ENCODE measurements at places on chromosomes 11 and 22. TPM values are rescaled to one million over a fixed set of nuclear protein-coding genes. Genes with fewer than 3 reads are reported as not detected.

The C11orf54 gene
- 11.7 TPM for total RNA-seq

The OR5P2 gene
- total RNA-seq = not detected

The SVIP gene
- total RNA-seq = 13.8 TPM

The PNPLA5 gene
- not detected for total RNA-seq

The DPP3 gene
- 55.6 TPM for total RNA-seq

The MRGPRE gene
- total RNA-seq = 0.17 TPM

The NUDT8 gene
- total RNA-seq = 13.7 TPM

The ARHGEF17 gene
- total RNA-seq = 14.0 TPM

The CHORDC1 gene
- 98.6 TPM for total RNA-seq

The SAA4 gene
- total RNA-seq = not detected

The TMEM151A gene
- 4.3 TPM for total RNA-seq

The IL17RA gene
- 5.3 TPM for total RNA-seq

All from A549 treated with ZK216348 at 1 μM for 4 hours (cell line).